ENCODE measurements at places on chromosomes 7 and 10.

DNA sequence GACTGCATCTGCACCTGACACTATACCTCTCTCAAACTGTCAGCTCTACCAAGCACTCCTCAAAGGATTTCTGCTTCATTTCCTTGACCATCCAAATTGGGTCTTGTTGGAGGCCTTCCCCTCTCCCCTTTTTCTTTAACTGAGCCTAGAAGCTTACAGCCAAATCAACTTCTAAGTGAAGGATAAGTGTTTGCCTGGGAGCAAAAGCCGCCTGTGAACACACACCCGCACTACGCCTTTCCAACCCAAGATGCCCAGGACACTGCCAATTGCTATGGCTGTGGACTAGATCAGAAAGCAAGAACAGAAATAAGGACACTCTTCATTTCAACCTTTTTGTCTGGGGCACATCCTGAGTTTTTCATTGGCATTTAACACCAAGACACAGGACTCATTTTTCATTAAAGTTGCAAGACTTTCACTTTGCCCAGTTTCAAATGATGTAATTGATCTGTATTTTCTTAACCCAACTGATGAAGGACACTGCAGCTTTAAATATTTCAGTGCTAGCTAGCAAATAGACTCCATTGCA lies 52.8 kb downstream of the CPEB3 start:
- no peak for DNase-seq
- H3K27ac ChIP-seq = peak overlapping the region; percentile 89
- H3K36me3 ChIP-seq = peaks cover 22% of the 10 kb centered on the region
- H3K27me3 ChIP-seq = no peaks in the 10 kb centered on the region

- no peak overlapping the region for H3K4me3 ChIP-seq
- no peak overlapping the region for H3K27ac ChIP-seq
- H3K27me3 ChIP-seq = no peaks in the 10 kb centered on the region
- no peaks in the 10 kb centered on the region for H3K4me1 ChIP-seq
- DNase-seq = no peak
These were observed 111.3 kb upstream of the KCTD7 start for GRCh38 chr7:66517212-66517909.

GRCh38 chr7:90777465-90777864 lies 181.3 kb downstream of the CDK14 start:
- no peak overlapping the region for H3K27ac ChIP-seq
- no peaks in the 10 kb centered on the region for H3K27me3 ChIP-seq
- no peaks in the 10 kb centered on the region for H3K4me1 ChIP-seq
- no peak overlapping the region for H3K4me3 ChIP-seq

DNA sequence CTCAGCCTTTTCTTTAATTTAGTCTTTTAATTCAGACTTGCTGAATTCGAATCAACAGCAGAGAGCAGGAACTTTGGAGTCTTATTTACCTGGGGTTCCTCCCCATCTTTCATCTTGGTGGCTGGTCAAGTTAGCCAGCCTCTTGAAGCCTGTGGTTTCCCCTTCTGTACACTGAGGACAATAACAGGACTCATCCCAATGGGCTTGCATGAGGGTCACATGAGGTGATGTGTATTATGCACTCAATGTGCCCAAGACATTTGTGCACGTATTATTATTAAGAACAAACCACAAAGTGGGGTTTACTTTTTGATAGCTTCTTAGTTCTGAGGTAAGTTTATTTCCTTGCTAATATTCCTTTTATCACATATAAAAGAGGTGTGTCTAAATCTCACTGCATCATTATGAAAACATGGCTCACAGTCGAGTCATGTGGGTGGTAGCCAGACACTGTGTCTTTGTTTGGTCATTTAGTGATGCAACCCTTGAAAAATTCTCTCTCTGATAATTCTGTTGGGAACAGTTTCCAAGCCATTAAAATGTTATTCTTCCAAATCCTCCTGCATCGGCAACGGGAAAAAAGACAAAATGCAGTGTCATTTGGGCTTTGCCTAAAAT lies 86.5 kb upstream of the GRB10 start:
- H3K36me3 ChIP-seq = no peaks in the 10 kb centered on the region
- no peak overlapping the region for H3K27ac ChIP-seq
- no peak overlapping the region for H3K4me3 ChIP-seq

GRCh38 chr10:12995425-12995861 lies 6.1 kb downstream of the CCDC3 start:
- H3K27me3 ChIP-seq = peaks cover 7% of the 10 kb centered on the region
- H3K4me1 ChIP-seq = no peaks in the 10 kb centered on the region
- H3K36me3 ChIP-seq = no peaks in the 10 kb centered on the region
- DNase-seq = no peak

DNA sequence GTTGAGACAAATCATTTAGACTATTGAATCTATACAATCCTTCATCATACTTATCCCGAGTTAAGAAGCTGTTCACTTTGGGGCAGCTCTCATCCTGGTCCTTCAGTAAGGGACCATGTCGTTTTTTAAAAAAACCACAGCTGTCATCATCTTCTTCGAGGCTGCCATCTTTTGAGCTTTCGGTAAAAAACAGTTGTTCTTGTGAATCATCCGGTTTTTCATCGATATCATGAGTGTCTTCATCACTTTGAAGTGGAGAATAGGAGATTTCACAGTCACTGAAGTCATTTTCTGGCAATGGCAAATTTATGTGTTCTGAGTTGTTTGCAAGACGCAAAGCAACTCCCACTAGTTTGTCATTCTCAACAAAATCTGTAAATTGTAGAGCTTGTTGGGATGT lies 3.9 kb downstream of the DCLRE1A start:
- H3K4me3 ChIP-seq = no peak overlapping the region
- H3K27me3 ChIP-seq = no peaks in the 10 kb centered on the region
- peaks cover 29% of the 10 kb centered on the region for H3K4me1 ChIP-seq
- no peak for DNase-seq

- no peak for DNase-seq
- H3K36me3 ChIP-seq = peaks cover 12% of the 10 kb centered on the region
- peak overlapping the region; percentile 97 for H3K4me3 ChIP-seq
- peaks cover 28% of the 10 kb centered on the region for H3K4me1 ChIP-seq
- no peaks in the 10 kb centered on the region for H3K27me3 ChIP-seq
These were observed 716 bp downstream of the OGA start for GRCh38 chr10:101817337-101818118.

DNA sequence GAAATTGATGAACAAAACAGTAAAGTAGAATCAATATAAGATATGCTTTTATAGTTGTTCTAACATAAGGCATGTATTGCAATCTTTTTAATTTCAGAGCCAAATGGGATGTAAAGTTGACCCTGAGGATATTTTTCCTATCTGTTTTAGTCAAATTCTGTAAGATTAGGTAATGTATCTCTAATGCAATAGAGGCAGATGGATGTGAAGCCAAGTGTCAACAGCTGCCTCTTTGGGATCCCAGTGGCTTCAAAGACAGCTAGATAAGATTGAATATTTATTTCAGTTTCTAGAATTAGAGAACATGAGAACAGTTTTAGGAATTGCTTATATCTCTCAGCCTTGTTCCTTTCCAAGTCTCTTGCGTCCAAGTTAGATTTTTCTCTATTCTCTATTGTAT lies 208.3 kb downstream of the DNAJB9 start:
- no peak overlapping the region for H3K27ac ChIP-seq
- no peak for DNase-seq
- no peak overlapping the region for H3K4me3 ChIP-seq
- no peaks in the 10 kb centered on the region for H3K4me1 ChIP-seq
- no peaks in the 10 kb centered on the region for H3K27me3 ChIP-seq
- no peaks in the 10 kb centered on the region for H3K36me3 ChIP-seq

DNA sequence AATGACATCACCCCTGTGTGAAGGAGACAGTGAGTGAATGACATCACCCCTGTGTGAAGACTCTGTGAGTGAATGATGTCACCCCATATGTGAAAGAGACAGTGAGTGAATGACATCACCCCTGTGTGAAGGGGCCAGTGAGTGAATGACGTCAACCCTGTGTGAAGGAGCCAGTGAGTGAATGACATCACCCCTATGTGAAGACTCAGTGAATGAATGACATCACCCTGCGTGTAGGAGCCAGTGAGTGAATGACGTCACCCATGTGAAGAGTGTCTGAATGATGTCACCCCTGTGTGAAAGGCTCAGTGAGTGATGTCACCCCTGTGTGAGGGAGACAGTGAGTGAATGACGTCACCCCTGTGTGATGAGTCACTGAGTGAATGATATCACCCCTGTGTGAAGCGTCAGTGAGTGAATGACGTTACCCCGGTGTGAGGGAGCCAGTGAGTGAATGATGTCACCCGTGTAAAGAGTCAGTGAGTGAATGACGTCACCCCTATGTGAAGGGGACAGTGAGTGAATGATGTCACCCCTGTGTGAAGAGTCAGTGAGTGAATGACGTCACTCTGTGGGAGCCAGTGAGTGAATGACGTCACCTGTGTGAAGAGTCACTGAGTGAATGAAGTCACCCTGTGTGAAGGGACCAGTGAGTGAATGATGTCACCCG lies 478.1 kb downstream of the PTPRN2 start:
- no peak for DNase-seq
- no peak overlapping the region for H3K27ac ChIP-seq
- H3K4me3 ChIP-seq = no peak overlapping the region
- H3K27me3 ChIP-seq = no peaks in the 10 kb centered on the region
- no peaks in the 10 kb centered on the region for H3K4me1 ChIP-seq

- no peak overlapping the region for H3K4me3 ChIP-seq
- no peak overlapping the region for H3K27ac ChIP-seq
- no peak for DNase-seq
These were observed 896 bp upstream of the GNG11 start for GRCh38 chr7:93920496-93921182.

- no peaks in the 10 kb centered on the region for H3K27me3 ChIP-seq
- no peaks in the 10 kb centered on the region for H3K4me1 ChIP-seq
- DNase-seq = no peak
- no peak overlapping the region for H3K27ac ChIP-seq
- no peaks in the 10 kb centered on the region for H3K36me3 ChIP-seq
These were observed 26.1 kb upstream of the GPR26 start for GRCh38 chr10:123640016-123640535.

DNA sequence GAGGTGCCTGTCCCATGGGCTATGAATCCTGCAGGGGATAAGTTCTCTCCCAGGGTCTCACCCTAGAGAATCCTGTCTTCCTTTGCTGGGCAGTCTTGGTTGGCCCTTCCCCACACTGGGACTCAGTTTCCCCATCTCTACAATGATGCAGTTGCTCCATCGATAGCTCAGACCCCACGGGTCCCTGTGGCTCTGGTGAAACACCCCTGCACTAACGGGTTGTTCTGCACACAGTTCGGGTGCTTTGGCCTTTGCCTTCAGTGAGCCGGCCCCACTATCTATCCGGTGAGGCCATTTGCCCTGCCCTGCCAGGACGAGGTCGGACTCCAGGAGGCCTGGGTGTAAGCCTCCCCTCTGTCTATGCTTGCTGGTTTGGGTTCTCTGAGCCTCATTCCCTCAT lies 76.5 kb upstream of the PCBD1 start:
- H3K27ac ChIP-seq = no peak overlapping the region
- no peaks in the 10 kb centered on the region for H3K4me1 ChIP-seq
- H3K36me3 ChIP-seq = no peaks in the 10 kb centered on the region
- no peaks in the 10 kb centered on the region for H3K27me3 ChIP-seq
- H3K4me3 ChIP-seq = no peak overlapping the region
- no peak for DNase-seq

GRCh38 chr7:134818613-134819345 lies 39.3 kb downstream of the CALD1 start:
- no peaks in the 10 kb centered on the region for H3K36me3 ChIP-seq
- H3K4me1 ChIP-seq = no peaks in the 10 kb centered on the region
- no peak for DNase-seq
- H3K27me3 ChIP-seq = no peaks in the 10 kb centered on the region
- H3K4me3 ChIP-seq = no peak overlapping the region

- DNase-seq = no peak
- no peaks in the 10 kb centered on the region for H3K36me3 ChIP-seq
- H3K27ac ChIP-seq = no peak overlapping the region
- peaks cover 4% of the 10 kb centered on the region for H3K4me1 ChIP-seq
- H3K4me3 ChIP-seq = no peak overlapping the region
- no peaks in the 10 kb centered on the region for H3K27me3 ChIP-seq
These were observed 128.4 kb downstream of the RGS10 start for GRCh38 chr10:119414081-119414611.

Data from CD14-positive monocyte (primary cell).